Stimulated activated CD8-positive, alpha-beta memory T cell treated with anti-CD3 and anti-CD28 coated beads, Interleukin-4, amount 100 ng/mL, for 1 hour (primary cell): ENCODE measurements at places on chromosomes 12 and 14.

DNA sequence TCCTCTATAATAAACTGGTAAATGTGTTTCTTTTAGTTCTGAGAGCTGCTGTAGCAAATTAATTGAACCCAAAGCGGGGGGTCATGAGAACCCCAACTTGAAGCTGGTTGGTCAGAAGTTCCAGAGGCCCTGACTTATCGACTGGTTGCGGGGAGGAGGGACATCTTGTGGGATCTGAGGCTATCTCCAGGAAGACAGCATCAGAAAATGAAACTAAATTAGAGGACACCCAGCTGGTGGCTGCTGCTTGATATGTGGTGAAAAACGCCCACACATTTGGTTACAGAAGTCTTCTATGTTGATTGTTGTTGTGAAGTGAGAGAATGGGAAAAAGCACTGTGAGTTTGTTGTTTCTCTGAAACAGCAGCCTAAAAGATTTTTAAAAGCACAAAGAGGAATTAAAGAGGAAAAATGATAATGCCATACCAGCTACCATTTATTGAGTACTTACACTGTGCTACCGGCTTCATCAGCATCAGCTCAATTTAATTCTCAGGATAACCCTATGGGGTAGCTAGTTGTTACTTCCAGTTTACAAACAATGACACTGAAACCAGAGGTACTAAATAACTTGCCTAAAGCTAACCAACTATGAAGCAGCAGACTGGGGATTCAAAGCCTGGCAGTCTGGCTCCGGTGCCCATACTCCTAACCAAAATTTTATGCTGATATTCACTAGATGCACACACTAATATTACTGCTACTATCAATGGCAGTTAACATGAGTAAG lies 24.3 kb downstream of the DDX24 start:
- DNase-seq, result no peak

GRCh38 chr12:101697930-101698799 lies 725 bp downstream of the CHPT1 start:
- no peak for DNase-seq

GRCh38 chr12:5520037-5520436 lies 88.1 kb downstream of the NTF3 start:
- no peak for DNase-seq

DNA sequence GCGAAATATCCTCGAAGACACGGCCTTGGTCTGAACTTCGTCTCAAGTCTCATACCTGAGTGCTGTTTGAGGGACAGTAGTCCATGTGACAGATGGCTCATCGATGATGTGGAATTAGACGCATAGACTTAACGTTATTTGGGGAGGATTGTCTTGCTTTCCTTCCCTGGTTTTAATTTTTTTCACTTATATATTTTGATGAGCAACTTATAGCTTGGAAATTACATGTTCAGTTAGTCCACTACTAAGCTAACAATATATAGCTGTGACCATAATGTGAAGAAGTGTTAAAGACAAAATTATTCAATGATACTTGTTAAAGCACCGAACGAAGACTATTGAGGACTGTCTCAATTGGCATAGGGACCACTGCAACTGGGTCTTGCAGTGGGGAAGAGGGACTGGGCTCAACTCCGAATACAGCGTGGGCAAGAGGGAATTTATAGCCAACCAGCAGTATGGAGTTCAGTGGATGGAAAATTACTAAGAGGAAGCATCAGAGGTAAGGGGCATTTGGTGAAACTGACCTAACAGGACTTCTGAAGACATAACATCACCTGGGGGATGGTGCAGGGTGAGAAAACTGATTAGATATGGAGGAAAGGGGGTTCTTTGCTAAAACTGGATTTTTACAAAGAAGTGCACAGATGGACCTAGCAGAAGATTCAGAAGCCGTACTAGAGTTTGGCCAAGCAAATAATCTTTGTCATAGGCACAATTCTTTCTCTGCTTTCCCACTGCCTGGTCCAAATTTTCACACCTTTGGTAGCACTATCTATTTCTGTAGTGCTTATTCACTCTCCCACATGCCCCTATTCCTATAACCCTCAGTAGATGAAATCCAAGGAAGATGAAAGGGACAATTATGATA lies 910 bp upstream of the TM7SF3 start:
- no peak for DNase-seq

- no peak for DNase-seq
These were observed 67.3 kb downstream of the PRIMA1 start for GRCh38 chr14:93720981-93721483.

- DNase-seq, result no peak
These were observed 79.9 kb downstream of the ARF6 start for GRCh38 chr14:49972823-49973222.

- DNase-seq, result no peak
These were observed 75.5 kb downstream of the PDE3A start for GRCh38 chr12:20443792-20444191.

DNA sequence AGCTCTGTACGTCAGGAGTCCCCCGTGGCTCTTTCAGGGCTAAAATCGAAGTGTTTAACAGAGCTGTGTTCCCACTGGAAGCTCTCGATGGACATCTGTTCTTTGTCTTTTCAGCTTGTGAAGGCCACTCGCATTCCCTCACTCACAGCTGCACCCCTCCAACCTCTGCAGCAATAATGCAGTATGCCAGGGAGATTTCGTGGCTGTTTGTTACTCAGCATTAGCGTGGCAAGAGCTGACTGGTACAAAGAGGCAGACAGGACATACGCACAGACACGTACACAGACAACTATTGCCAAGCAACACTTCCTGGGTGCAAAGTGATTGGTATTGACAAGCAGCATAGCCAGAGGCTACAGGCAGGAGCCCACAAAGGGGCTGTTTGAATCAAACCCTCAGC lies 11.8 kb upstream of the FBXO21 start:
- no peak for DNase-seq

DNA sequence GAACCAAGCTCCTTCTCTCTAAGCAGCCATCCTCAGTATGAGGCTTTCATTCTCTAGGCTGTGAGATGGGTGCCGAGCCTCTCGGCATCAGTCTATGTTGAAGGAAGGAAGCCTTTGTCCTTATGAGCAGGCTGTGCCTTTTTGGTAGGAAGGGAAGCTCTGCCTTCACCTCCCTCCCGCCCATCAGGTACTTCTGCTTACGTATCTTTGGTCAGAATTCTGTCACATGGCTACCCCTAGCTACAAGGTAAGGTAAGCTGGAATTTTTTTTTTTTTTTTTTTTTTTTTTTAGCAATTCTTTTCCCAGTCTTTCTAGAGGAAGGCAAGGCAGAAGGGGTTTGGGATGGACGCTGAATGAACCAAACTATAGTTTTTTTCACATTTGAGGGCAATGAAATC lies 16.9 kb downstream of the BATF start:
- DNase-seq, result no peak

GRCh38 chr12:88206601-88207000 lies 64.5 kb downstream of the TMTC3 start:
- DNase-seq, result no peak

GRCh38 chr14:67553547-67553946 lies 20.5 kb downstream of the PLEKHH1 start:
- no peak for DNase-seq

DNA sequence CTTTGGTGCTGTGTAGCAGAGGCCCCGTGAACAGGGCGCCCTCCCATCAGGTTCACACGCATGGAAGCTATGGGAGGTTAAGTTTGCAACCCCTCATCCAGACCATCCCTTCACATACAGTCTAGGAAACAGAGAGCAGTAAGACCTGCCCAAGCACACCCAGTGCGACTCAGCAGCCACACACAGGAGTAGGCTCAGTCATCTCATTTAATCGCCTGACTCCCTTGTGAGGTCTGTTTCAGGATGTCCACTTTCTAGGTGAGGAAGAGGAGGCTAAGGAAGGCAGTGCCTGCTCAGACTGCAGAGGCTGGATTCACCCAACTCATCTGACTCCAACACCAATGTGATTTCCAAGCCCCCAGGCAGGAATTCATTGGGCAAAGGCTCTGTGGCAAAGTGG lies 11.9 kb downstream of the BDKRB1 start:
- no peak for DNase-seq
